ENCODE measurements at places on chromosomes 11 and 22. TPM values are rescaled to one million over a fixed set of nuclear protein-coding genes. Genes with fewer than 3 reads are reported as not detected.

OR52I2 gene
- total RNA-seq, result not detected

IGLL1 gene
- total RNA-seq, result not detected

KCNK4 gene
- total RNA-seq, result not detected

MAPK12 gene
- total RNA-seq, result 70.2 TPM

RFPL3 gene
- not detected for total RNA-seq

NECTIN1 gene
- total RNA-seq, result 4.3 TPM

C1QTNF4 gene
- not detected for total RNA-seq
